ENCODE measurements at places on chromosomes 7 and 10. TPM values are rescaled to one million over a fixed set of nuclear protein-coding genes. Genes with fewer than 3 reads are reported as not detected.

The SLC35G1 gene
- 13.4 TPM for total RNA-seq

The HGF gene
- total RNA-seq = 4.5 TPM

The ADAM22 gene
- total RNA-seq = 2.8 TPM

The TMEM243 gene
- 16.4 TPM for total RNA-seq

The CPA5 gene
- total RNA-seq = not detected

The NOS3 gene
- total RNA-seq = 4.0 TPM

The FGFBP3 gene
- total RNA-seq = 1.1 TPM

The ADAM8 gene
- 5.7 TPM for total RNA-seq

The AKR1C4 gene
- total RNA-seq = not detected

The ASB10 gene
- not detected for total RNA-seq

The NEUROD6 gene
- not detected for total RNA-seq

The AKR1E2 gene
- total RNA-seq = 16.3 TPM

The HOXA5 gene
- 9.6 TPM for total RNA-seq

The UNC5B gene
- total RNA-seq = 18.5 TPM

The CYP26C1 gene
- not detected for total RNA-seq

The VGF gene
- total RNA-seq = 0.90 TPM

The PAX2 gene
- total RNA-seq = 0.15 TPM

The TWIST1 gene
- not detected for total RNA-seq
